Cardiac fibroblast (primary cell): ENCODE measurements at places on chromosomes 1 and 21.

DNA sequence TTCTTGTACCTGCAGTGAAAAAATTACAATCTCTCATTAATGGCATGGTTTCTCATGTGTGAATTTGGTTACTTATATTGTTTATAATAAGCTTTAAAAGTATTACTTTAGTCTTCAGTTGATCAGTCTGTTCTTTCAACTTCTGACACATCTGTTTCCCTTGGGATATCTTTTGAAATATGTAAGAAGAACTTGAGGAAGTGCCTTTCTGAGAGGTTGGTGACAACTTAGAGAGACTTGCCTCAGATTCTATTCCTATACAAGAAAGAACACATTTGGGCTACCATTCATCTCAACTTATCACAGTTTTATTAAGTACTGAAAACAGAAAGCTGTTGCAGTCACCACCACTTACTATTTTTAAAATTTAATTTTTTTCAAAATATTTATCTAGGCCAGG, 8.1 kb downstream of the AKNAD1 start:
- no peak for DNase-seq

DNA sequence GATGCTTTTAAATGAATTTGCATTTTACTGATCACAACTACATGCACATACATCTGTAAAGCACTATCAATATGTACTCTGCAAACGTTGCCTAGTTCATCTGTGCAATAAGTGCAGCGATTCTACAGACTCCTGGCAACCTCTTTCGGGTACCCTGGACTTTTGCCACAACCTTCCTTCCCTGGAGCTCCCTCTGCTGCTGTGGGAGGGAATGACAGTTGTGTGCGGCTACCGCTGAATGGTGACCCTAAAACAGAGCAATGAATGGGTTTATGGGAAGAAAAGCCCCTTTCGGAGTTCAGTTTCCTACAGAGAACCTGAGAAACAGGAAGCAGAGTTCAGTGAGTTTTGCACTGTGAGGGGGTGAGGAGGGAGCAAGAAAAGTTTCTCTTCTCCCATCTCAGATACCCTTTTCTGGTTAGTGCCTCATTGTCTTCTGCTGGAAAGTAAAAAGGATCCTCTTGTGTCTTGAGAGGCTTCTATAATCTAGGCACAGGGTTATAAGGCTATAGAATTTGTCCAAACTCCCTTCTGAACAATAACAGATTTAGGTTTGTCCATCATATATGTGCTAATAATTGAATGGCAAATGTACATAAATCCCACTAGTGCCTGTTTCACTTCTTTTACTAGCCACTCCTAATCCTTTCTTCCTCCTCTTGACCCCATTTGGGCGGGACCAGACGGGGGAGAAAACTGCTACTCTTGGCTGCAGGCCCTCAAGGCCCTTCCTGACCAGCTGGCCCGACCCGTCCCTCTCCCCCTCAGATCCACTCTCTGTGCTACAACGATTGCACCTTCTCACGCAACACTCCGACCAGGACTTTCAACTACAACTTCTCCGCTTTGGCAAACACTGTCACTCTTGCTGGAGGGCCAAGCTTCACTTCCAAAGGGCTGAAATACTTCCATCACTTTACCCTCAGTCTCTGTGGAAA, 19.8 kb upstream of the SARS1 start:
- no peak for DNase-seq

DNA sequence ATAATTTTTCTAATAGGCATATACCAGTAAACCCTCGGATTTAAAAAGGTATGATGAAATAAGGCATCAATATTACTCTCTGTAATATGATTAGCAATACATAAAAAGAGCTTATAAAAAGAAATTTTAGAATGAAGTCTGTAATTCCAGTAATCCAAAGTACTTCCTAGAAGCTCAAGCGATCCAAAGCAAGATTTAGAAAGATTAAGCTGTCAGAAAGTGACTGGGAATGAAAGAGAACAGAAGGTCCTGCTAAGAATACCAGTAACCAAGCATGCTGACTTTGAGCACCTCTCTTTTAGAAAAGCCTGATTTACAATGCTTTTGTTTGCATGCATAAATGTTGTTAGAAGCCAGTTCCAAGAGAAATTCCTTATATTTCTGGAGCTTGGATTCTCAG, 125.1 kb downstream of the GIPC2 start:
- no peak for DNase-seq

GRCh38 chr1:65247419-65248359, 61.7 kb upstream of the DNAJC6 start:
- DNase-seq = peak; percentile 91

GRCh38 chr1:16241221-16241708, 4.3 kb upstream of the CPLANE2 start:
- DNase-seq = no peak

- DNase-seq = peak; percentile 41
Measured at GRCh38 chr1:77394166-77394565, 112.3 kb downstream of the AK5 start.

GRCh38 chr1:1219341-1219740, 5.4 kb upstream of the TNFRSF4 start:
- no peak for DNase-seq

- no peak for DNase-seq
Measured at GRCh38 chr1:206049293-206049692, 3.7 kb upstream of the RHEX start.

DNA sequence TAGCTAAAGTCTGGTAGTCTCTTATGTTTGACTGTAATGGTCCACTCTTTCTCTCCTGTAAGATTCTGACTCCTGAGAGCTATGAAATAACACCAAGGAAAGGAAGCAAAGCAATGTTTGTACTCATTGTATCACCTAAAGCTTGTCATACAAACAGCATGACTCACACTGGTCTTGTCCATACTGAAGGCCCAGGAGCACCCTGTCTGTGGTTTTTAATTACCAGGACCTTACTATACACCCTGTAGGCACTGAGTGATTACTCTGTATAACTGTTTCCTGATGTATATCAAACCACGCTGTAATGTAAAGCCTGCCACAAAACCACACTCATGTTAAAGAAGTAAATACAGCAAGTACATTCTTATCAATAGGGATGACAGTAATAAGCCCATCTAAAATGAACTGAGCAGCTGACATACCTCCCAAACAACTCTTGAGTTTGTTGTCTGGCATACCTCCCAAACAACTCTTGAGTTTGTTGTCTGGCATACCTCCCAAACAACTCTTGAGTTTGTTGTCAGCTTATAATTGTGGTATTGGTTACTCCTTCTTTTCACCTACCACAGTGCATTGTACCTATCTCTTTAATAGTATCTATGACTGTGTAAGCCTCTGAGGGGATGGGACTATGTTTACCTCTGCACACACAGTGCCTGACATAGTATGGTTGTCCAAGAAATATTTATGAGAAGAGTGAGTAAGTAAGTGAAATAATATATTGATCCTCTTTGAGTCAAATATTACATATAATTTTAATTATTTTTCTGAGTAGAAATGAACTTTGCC, 11.6 kb upstream of the TNFSF18 start:
- DNase-seq = peak; percentile 52

GRCh38 chr1:197521118-197521739, 253.2 kb downstream of the CRB1 start:
- peak; percentile 68 for DNase-seq

GRCh38 chr1:8985915-8986813, 40.1 kb downstream of the SLC2A7 start:
- DNase-seq = peak; percentile 96

DNA sequence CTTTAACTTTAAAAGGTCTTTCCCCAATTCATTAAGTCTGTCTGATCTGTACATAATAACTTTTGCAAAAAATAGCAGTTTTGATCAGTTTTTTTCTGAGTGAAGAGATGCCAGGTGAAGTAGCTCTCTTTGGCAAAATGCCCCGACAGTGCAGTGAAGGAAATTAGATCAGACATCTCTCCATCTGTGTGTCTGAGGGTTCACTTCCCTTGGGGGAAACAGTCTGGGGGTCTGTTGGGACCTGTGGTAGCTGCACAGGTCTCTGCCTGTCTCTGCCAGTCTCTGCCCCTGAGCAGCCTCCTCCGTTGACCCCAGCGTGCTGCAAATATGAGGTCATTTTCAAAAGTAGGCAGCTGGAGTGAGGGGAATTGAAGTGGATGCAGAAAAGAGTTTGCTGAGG, 54.5 kb downstream of the TBCE start:
- no peak for DNase-seq

DNA sequence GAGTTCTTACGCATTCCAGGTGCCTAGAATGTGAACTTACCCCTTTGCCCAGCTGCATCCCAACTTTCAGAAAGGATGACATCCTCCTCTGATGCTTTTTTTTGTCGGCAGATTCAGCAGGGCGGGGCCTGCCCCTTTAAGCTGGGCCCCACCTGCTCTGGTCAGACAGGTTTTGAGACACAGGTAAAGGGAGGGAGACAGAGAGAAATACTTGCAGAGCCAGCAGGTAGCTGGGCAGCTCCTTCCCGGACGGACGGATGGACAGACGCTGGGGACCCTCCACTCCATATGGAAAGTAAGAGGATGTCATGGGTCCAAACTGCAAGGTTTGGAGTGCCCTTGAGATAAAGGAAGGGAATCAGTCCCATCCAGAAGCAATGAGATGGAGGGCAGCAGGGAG, at the start of gene TMEM79:
Gene TMEM79, plus strand, starts transcription at position 214 of the 400 bp plus-strand sequence. CDS start 902 bp downstream, outside the sequence.
- no peak for DNase-seq

DNA sequence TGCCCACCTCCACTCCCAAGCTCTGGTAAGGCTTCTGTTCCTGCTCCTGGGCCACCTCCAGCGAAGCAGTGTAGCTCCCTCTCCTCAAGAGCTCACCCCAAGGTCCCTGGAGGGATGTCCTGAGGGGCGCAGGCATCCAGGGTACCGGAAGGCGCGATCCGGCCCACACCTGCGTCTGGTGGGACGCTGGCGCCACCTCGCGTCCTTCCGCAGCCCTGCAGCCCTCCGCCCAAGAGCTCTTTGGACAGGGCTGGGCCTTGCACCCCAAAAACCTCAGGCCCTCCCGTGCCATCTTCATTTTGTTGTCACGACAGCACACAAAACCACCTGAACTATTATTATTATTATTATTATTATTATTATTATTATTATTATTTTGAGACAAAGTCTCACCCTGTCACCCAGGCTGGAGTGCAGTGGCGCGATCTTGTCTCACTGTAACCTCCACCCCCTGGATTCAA, 49.2 kb upstream of the PAX7 start:
- no peak for DNase-seq

GRCh38 chr1:226125097-226125630, 61.4 kb downstream of the ACBD3 start:
- DNase-seq = peak; percentile 87

DNA sequence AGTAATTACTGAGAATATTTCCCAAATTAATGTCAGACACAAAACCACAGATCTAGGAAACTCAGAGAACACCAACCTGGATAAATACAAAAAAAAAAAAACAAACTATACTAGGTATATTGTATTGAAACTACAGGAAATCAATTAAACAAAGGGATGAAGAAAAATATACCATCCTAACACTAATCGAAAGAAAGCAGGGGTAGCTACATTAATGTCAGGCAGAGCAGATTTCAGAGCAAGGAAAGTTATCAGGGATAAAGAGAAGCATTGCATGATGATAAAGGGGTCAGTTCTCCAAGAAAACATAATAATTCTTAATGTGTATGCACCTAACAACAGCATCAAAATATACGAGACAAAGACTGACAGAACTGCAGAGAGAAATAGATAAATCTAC, 89.9 kb downstream of the TOMM20 start:
- no peak for DNase-seq

GRCh38 chr1:37795340-37796125, 1.9 kb downstream of the MANEAL start:
- DNase-seq = peak; percentile 55
